ENCODE measurements at places on chromosomes 16 and 17. TPM values are rescaled to one million over a fixed set of nuclear protein-coding genes. Genes with fewer than 3 reads are reported as not detected.

DNA sequence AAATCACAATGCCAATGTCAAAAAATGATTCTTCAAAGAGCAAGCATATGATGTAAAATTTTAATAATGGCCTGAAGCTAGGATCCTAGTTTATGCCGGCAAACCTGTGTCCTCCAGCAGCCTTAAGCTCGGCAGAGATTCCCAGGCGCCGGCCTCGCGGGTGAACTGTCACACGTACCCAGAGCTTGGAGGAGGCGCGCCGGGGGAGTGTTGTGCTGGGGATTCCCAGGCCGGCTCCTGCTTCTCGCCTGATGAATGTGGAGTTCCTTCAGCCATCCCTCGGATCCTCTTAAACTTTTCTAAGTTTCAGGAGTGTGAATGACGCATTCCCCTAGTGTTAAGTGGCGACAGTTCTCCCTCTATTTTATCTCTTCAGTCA is 19.1 kb upstream of the NTN1 start:
- DNase-seq = no peak

GRCh38 chr16:4648917-4649316 is 24.3 kb downstream of the MGRN1 start:
- no peak for DNase-seq

DNA sequence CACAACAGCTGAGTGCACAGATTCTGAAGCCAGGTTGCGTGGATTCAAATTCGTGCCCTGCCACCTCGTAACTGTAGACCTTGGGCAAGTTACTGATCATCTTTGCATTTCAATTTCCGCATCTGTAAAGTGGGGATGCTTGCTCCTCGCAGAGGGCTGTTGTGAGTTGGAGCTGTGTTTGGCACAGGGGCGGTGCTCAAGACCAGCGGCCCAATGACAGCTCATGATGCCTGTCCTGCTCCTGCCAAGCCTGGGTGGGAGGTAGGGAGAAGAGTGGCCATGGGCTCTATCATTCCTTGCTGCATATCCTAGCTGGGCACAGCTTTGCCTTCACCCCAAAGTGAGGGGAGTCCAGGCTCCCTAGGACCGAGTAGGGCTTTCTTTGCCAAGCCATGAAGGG is 12.6 kb downstream of the NXPH3 start:
- no peak for DNase-seq

DNA sequence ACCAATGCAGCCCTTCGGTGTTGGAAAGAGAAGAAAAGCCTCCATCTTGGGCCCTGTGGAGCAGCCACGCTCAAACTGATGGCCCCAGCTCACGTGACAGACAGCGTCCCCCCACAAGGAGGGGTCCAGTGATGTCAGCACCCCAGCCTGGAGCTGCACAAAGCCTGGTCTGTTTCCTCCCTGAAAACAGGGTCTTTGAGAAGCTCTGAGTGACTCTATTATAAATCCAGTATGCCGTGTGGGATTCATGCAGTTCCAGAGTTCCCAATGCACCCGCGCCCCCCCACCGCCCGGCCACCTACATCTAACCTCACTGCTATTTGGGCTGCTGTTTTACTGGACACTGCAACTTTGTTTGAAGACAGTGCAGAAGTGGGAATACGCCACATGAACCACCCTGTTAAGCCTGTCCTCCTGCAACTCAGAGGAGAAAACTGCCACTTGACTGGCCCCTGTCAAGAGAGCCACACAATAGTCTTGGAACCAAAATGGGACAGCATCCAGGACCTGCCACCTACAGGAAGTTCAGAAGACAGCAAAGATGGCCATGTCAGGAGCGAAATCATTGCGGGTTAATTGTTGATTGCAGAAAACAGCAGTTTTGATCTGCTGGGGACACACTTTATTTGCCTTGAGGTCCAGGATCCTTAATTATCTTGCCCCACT is 33.1 kb downstream of the PMP22 start:
- no peak for DNase-seq

DNA sequence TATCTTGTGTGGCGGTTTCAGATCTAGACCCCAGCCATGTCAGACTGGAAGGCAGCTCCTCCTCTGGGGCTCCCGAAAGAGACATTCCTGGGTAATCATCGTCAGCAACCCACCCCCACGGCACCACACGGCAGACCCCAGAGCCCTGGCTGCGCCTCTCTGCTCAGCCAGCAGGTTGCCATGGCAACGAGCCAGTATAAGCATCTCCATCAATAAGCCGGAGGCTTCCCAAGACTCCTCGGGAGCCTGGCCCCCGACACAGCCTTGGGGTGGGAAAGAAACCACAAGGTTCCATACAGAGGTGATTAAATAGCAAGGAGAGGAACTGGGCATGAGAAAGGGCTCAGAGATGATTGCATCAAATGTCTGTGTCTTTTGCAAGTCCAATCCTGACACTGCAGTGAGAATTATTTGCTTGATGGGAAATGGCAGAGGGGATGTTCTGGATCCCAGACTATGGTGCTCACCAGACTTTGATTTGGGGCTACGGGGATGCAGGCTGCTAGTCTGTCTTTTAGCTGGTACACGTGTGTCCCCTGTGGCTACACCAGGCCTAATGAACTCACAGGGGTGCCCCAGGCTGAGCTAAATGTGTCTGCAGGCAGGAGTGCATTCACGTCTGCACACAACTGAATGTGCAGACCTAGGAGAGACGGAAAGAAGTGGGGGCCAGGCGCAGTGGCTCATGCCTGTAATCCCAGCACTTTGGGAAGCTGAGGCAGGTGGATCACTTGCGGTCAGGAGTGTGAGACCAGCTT is 320.5 kb upstream of the TNRC6C start:
- DNase-seq = no peak

DNA sequence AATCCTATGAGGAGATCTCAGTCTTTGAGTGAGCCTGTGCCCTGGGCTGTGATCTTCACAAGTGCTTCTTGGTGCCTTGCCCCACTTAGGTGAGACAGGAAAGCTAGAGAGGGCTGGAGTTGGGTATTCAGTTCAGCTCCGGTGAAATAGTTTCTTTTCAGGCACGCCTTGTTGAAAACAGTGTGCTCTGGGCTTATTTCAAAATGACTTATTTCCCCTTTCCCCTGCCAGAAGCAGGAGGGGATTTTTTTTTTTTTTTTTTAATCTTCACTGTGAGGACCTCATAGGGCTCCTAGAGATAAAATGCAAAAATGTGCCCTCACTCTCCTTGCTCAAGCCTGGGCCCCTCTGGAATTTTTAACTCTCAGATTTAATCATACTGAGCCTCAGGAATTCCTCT is 27.2 kb downstream of the MOSMO start:
- no peak for DNase-seq

- peak; percentile 24 for DNase-seq
Measured at GRCh38 chr17:20105539-20106280, 96.6 kb downstream of the SPECC1 start.

DNA sequence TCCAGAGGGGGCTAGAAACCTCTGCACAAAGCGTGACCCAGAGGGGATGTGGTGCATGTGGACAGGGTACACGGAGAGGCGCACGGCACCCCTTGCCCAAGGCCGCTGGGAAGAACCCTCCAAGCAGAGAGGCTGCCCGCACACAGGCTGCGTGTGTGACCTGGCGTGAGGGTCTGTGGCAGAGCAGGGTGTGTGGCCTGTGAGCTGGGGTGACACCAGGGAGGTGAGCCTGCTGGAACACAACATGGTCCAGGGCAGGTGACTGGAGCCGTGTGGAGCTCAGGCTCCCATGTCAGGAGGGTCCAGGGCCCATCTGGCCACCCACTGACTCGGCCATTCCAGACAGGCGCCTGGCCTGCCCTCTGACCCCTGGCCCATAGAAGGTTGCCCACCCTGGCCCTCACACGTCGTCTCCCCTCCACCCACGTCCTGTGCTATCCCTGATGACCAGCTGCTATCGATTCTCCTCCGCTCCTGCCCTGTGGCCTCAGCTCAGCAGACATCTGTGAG is 14.8 kb upstream of the TMEM204 start:
- DNase-seq = no peak

GRCh38 chr16:53429221-53429943 is 4.9 kb upstream of the RBL2 start:
- DNase-seq = no peak

- DNase-seq = no peak
Measured at GRCh38 chr17:37493249-37494027, 3.7 kb downstream of the DUSP14 start.

DNA sequence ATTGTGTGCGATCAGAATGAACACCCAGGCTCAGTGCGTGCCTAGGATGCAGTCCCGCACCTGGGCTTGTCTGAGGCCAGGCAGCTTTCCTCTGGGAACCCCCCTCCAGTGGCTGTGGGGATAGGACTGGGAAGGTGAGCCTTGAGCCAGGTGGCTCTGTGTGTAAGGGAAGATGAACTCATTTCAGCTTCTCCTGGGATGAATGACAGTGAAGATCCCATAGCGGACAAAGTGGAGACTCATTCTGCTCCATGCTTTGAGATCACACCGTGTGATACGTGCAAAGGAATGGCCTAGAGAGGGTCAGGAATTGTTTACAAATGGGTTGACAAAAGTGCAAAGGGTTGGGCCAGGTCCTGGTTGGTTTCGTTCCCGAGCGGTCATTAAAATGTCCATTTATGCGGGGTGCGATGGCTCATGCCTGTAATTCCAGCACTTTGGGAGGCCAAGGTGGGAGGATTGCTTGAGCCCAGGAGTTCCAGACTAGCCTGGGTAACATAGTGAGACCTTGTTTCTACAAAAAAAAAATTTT is 15.8 kb downstream of the GPRC5C start:
- DNase-seq = no peak

GRCh38 chr16:30920891-30921290 is 2.5 kb upstream of the FBXL19 start:
- no peak for DNase-seq

DNA sequence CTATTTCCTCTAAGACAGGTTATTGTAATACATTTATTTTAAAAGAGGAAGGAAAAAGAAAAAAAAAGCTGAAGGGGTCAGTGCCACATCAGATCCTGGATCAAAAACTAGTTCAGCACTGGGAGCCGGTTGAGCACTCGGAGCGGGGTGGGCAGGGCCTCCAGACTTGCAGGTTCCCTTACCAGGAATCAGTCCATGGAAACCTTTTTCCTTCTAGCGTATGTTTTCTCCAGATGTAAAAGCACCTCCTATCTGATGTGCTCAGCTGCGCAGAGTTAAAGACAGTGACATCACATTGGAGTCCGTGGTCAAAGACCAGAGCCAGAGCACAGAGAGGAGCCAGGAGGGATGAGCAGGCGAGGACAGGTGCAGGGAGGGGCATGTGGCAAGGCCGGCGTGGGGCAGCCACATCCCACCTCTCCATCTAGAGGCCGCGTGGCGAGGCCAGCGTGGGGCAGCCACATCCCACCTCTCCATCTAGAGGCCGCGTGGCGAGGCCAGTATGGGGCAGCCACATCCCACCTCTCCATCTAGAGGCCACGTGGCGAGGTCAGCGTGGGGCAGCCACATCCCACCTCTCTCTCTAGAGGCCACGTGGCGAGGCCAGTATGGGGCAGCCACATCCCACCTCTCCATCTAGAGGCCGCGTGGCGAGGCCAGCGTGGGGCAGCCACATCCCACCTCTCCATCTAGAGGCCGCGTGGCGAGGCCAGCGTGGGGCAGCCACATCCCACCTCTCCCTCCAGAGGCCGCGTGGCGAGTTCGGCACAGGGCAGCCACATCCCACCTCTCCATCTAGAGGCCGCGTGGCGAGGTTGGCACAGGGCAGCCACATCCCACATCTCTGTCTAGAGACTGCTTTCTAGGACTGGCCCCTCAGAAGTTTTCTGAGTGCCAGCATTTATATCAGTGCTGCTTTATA is 166.8 kb upstream of the CHMP6 start:
- DNase-seq = no peak

GRCh38 chr17:49656247-49656646 is 21.6 kb downstream of the SPOP start:
- no peak for DNase-seq

DNA sequence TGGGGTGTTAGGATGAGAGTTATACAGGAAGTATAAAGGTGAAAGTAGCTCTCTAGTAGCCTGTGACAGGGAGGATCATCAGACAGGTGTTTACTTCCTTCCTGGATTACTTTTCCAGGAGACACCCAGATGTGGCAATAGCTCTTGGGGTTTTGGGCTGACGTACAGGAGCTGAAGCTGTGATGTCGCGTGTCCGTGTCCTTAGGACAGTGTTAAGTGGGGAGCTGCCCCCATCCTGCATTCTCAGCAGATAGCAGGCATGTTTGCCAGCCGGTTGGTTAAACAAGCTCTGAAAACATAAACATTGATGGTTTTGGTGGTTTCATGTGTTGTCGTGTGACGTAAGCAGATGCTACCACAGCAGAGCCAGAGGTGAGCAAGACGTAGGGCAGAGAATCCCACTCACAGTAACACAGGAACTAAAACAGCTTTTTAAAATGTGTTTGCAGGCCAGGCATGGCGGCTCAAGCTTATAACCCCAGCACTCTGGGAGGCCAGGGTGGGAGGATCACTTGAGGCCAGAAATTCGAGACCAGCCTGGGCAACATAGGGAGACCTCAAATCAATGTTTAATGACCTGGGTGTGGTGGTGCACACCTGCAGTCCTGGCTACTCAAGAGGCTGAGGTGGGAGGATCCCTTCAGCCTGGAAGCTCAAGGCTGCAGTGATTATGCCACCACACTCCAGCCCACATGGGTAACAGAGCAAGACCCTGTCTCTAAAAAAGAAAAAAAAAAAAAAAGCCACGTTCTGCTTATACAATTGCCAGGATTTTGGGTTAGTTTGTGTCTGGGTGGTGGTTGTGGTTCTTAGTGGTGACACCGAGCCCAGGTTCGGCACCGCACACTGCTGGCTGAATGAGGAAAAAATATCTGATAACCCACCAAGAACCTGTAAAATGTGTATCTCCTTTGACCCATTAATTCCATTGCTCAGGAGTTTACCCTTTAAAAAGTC is 18.2 kb upstream of the IL17C start:
- no peak for DNase-seq

DNA sequence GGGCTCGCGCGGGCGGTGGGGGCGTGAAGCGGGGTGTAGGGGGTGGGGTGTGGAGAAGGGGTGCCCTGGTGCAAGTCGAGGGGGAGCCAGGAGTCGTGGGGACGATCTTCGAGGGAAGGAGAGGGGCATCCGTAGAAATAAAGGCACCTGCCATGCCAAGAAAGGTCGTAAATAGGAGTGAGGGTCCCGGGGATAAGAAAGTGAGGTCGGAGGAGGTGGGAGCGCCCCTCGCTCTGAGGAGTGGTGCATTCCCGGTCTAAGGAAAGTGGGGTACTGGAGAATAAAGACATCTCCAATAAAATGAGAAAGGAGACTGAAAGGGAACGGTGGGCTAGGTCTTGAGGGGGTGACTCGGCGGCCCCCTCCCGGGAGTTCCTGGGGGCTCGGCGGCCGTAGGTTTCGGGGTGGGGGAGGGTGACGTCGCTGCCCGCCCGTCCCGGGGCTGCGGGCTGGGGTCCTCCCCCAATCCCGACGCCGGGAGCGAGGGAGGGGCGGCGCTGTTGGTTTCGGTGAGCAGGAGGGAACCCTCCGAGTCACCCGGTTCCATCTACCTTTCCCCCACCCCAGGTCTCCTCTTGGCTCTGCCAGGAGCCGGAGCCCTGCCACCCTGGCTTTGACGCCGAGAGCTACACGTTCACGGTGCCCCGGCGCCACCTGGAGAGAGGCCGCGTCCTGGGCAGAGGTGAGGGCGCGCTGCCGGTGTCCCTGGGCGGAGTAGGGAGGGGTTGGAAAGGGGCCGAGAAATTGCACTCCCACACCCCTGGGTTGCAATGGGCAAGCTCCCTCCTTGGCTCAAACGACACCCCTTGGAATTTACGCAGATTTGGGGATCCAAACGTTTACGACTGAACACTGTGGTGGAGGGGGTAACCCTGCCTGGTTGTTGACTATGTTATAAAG is 888 bp downstream of the CDH1 start:
- peak; percentile 73 for DNase-seq

GRCh38 chr17:62140836-62141235 is 75.8 kb upstream of the MED13 start:
- DNase-seq = no peak

Gene KRTAP3-2
- not detected for polyA plus RNA-seq

Gene CAPNS2
- not detected for polyA plus RNA-seq

Gene ARHGAP23
- polyA plus RNA-seq = 32.6 TPM

Gene CNTNAP4
- not detected for polyA plus RNA-seq

Gene PDILT
- not detected for polyA plus RNA-seq

Gene LHX1
- 2.2 TPM for polyA plus RNA-seq

Measured in A549 (cell line).